ENCODE measurements at places on chromosomes 2 and 18.

GRCh38 chr2:16665748-16666448 is at the start of gene CYRIA:
Gene CYRIA, minus strand, starts transcription at chr2:16665834. Its CDS starts 77,715 bp downstream, at chr2:16588119.
- DNase-seq = peak; percentile 3

GRCh38 chr2:183229386-183229785 is 105.1 kb downstream of the NUP35 start:
- DNase-seq = no peak

DNA sequence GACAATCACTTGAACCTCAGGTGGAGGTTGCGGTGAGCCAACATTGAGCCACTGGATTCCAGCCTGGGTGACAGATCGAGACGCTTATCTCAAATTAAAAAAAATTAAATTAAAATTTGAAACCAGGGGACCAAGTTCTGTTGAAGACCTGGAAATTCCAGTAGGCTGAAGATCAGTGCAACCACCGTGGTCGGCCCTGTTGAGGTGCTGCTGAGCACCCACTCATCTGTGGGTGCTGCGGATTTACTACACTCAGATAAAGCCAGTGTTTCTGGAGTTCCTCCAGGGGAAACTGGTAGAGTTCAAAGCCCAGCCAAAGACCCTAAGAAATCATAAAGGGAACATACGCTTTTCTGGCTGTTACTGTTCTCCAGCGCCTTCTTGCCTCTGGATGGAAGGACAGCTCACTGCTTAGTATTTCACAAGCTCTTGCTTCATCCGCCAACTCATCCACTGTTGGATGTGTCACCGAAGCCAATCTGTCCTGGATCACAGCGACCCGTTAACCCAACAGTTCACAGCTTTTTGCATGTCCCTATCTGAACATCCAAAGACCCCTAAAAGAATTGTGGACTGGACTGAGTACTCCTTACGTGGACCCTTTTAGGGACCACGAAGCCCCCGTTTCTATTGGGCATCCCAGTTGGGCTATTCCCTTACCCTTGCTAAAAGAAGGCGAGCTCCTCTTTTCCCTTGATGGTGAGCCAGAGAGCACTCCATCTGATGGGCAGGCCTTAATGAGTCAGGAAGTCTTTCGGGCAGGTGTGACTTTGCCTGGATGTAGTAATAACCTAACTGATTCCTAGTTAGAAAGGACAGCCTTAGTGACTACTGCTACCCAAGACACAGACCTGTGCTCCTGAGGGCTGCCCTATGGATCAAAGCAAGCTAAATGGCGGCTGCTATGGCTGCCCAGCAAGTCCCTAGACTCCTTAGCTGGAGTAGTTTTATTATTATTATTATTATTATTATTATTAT is 6.0 kb upstream of the ALPP start:
- no peak for DNase-seq

DNA sequence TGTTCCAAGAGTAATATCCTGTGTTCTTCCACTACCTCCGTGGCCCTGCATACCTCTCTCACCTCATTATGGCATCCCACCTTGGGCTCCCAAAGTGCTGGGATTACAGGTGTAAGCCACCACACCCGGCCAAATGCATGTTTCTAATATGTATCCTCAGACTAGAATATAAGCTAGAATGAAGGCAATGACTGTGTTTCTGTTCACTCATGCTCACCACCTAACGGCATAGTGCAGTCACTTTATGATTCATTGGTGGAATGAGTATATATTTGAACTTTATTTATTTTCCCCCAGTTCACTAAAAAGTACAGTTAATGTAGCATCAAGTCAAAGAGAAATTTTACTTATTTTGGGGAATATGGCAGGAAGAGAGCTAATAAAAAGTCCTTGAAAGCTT is 11.3 kb downstream of the PIGN start:
- no peak for DNase-seq

- DNase-seq = no peak
Observed at GRCh38 chr2:285531-285930, 2.4 kb downstream of the ALKAL2 start.

- DNase-seq = no peak
Observed at GRCh38 chr2:19377717-19378116, 19.3 kb upstream of the OSR1 start.

- no peak for DNase-seq
Observed at GRCh38 chr18:76859474-76860339, 37.4 kb downstream of the ZNF236 start.

GRCh38 chr2:105398336-105399206 is at the start of gene FHL2:
Gene FHL2, minus strand, starts transcription at chr2:105399051. Its CDS starts 12,535 bp downstream, at chr2:105386516.
- peak; percentile 53 for DNase-seq

GRCh38 chr18:37874721-37875120 is 309.1 kb upstream of the CELF4 start:
- DNase-seq = no peak

GRCh38 chr2:111054791-111055691 is 65.7 kb upstream of the BCL2L11 start:
- no peak for DNase-seq

GRCh38 chr2:10188211-10188610 is 65.7 kb downstream of the RRM2 start:
- DNase-seq = no peak

- DNase-seq = no peak
Observed at GRCh38 chr2:226137201-226137811, 662.3 kb downstream of the IRS1 start.

- no peak for DNase-seq
Observed at GRCh38 chr18:35494251-35495220, 3.2 kb downstream of the INO80C start.

DNA sequence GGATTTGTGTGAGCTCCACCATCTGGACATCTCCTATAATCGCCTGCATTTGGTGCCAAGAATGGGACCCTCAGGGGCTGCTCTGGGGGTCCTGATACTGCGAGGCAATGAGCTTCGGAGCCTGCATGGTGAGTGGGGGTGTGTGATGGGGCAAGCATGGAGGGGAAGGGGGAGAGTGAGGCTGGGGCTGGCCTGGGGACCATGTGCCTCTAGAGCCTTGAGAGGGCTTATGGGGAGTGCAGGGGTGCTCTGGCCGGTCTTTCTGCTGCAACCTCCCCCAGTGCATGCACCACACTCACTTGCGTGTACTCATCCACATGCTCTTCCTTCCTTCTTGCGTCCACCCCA is 7.9 kb downstream of the STK11IP start:
- no peak for DNase-seq
